ENCODE measurements at places on chromosomes 1 and 21.

DNA sequence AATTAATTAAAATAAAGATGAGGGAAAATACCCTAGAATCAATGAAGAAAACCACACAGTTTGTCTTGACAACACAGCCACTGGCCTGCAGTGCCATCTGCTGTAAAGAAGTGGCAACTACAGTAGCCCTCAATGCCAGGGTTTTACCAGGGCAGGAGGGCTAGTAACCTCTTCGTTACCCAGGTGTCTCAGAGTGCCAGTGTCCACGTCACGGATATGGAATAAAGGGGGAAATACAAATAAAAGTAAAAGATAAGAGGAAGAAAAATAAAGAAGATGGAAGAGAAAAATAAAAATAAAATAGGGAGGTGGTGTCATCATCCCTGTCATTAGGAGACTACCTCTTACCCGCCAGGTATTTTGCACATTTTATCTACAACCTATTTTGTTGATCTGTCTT is 14.2 kb upstream of the SLC44A3 start:
- DNase-seq = no peak

DNA sequence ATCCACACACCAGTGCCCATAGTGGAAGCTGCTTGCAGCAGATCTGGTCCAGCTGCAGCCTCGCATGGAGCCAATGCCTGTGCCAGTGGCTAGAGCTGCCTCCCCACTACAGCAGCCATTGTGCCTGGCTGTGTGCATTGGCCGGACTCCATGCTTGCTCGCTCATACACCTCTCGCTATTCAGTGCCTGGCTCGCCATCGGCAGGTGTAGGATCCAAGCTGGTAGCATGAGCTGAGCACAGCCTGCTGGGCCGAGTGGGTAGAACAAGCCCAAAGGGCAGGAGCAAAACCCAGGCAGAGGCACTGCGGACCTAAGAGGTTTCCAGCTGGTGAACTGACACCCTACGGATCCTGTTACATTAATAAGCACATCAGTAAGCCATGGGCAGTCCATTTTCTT is 1184.1 kb downstream of the AMY1C start:
- no peak for DNase-seq

- DNase-seq = no peak
Observed at GRCh38 chr1:27648602-27649305, 13.8 kb upstream of the FGR start.

- DNase-seq = no peak
Observed at GRCh38 chr1:221035662-221036153, 156.5 kb downstream of the HLX start.

- no peak for DNase-seq
Observed at GRCh38 chr1:155073377-155074242, 5.0 kb upstream of the EFNA3 start.

- DNase-seq = no peak
Observed at GRCh38 chr1:31811605-31812004, 4.2 kb downstream of the SPOCD1 start.

- DNase-seq = no peak
Observed at GRCh38 chr1:5910666-5911065, 81.6 kb downstream of the NPHP4 start.

DNA sequence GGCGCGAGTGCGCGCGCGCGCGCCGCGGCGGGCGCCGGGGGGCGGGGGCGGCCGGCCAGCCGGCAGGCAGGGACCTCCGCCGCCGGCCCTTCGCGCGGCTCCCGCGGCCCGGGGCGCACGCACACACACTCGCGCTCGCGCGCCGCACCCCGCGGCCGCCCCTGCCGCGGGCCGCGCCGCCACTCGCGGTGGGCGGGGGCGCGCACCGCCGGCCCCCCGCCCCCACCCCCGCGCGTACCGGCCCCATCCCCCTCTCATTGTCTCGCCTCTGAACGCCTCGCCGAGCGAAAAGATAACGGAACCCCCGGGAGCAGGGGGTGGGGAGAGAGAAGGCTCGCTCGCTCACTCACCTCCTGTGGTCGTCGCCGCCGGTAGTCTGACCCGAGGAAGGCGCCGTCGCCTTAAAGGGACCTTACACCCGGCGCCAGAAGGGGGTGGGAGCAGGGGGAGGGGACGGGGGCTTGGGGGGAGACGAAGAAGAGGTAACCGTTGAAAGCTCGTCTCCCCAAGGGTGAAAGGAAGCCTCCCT is 428 bp downstream of the POGZ start:
- peak; percentile 36 for DNase-seq

DNA sequence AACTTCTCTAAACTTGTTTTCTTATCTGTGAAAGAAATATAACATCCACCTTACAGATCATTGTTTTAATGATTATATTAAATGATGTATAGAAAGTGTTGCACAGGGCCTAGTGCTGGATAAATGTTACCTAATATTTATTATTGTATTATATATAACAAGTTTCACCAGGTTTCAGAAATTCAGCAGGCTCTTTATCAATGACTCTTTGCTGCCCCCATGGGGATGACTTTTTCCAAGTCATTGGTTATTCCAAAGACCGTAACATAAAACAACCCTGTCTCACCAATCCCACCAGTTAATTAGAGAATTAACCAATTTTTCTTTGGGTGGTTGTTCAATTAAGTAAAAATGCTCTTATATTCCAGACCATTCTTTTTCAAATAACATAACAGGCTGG is 7.3 kb upstream of the DEDD start:
- no peak for DNase-seq

DNA sequence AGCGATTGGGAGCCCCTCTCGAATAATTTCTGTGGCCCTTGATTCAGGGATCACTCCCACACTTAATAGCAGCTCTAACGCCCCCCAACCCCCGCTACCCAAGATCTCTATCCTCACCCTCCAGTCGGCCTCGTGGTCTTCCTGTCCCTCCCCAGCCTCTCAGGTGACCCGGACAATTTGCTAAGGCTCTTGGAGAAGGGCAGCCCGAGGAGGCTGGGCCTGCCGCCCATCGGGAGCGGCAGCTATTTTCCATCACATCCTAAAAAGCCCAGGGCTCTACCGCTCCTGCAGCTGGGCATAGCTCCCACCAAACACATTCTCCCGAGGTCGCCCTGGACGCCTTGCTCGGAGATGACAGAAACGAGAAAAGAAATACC is 12.0 kb upstream of the PHLDA3 start:
- DNase-seq = no peak

- no peak for DNase-seq
Observed at GRCh38 chr1:71706029-71706671, 576.2 kb downstream of the NEGR1 start.

DNA sequence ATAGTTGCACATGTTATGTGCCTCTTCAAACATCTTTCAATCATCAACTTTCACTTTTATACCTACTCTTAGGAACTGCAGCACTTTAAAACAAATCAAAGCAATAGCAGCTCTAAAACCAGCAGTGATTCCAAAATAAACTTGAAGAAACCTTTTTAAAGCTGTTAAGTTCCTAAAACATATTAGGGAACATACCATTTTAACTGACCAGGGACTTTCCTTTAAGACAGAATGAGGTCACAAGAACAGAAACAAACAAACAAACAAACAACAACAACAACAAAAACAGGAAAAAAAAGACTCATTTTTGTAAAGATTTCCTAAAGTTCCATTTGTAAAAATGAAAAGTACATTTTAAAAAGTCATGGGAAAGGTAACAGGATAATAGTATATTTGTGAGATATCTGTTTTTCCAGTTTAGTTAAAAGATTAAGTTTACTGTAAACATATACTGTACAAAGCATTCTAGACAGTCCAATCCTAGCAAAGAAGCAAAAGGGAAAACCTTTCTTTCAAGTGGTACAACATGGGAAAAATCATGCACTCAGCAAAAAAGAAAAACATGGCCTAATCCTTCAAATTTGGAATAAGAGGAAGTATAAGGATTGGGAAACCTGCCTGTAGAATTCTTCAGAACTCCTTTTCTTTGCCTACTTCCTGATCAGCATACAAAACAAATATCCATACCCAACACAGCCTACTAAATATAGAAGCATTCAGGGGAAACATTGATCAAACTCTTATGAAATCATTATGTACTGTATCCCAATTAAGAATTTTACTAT is 45.5 kb downstream of the EPS15 start:
- DNase-seq = no peak

Measured in activated CD8-positive, alpha-beta memory T cell treated with anti-CD3 and anti-CD28 coated beads for 1 hour (primary cell).